ENCODE measurements at places on chromosomes 13 and 19. TPM values are rescaled to one million over a fixed set of nuclear protein-coding genes. Genes with fewer than 3 reads are reported as not detected.
A peak's percentile ranks its signal among the peaks of the same experiment; 100 is the strongest.

SIGLEC12 gene
- not detected for total RNA-seq

ANGPTL4 gene
- 52.2 TPM for total RNA-seq

- H3K4me1 ChIP-seq, result peaks cover 20% of the 10 kb centered on the region
- H3K36me3 ChIP-seq, result no peaks in the 10 kb centered on the region
- H3K27me3 ChIP-seq, result no peaks in the 10 kb centered on the region
- no peak for DNase-seq
Observed at GRCh38 chr13:32311188-32311897, 3.8 kb downstream of the ZAR1L start.

FFAR3 gene
- total RNA-seq, result not detected

DNA sequence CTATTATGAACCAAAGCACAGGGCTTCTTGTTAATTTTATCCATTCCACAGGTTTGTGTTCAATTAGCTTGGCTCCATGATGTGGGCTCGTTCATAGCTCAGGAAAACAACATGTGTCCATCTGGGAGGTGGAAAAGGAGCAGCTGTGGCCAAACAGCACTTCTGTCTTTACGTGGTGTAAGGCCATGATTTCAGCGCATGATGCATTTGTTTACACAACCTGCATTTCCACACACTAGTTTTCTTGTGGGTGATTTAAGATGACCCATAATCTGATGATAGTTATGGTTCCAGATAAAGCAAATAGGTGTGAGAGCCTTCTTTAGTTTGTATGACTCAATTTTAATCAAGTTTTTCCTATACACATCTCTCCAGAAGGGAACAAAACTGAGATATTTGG is 101.7 kb downstream of the TNFRSF19 start:
- peak overlapping the region; percentile 8 for H3K27ac ChIP-seq
- no peaks in the 10 kb centered on the region for H3K4me1 ChIP-seq
- H3K4me3 ChIP-seq, result no peak overlapping the region
- H3K27me3 ChIP-seq, result no peaks in the 10 kb centered on the region

TYROBP gene
- 122 TPM for total RNA-seq

LHB gene
- total RNA-seq, result not detected

DNA sequence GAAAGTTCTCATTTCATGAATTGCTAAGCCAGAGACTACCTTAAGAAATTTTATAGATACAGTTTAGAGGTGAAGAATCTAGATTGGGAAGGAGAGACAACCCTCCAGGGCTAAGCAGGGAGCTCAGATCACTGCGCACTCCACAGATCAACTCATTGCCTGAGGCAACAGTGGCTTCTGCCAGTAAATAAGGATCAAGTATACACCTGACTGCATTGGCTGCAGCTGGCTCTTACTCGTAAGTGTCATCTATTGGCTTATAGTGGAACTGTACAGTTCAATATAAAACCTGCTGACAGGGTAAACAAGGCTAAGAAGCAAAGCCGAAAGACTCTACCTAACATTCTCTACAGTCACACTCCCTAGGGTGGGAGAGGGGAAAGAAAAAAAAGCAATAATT is 18.0 kb upstream of the C1QTNF9B start:
- H3K27ac ChIP-seq, result no peak overlapping the region
- H3K4me1 ChIP-seq, result no peaks in the 10 kb centered on the region
- H3K27me3 ChIP-seq, result no peaks in the 10 kb centered on the region
- no peaks in the 10 kb centered on the region for H3K36me3 ChIP-seq
- DNase-seq, result no peak

ACP7 gene
- 1.5 TPM for total RNA-seq

GRCh38 chr19:3821156-3821555 is 35.0 kb upstream of the MATK start:
- H3K4me3 ChIP-seq, result no peak overlapping the region
- no peaks in the 10 kb centered on the region for H3K36me3 ChIP-seq
- no peaks in the 10 kb centered on the region for H3K4me1 ChIP-seq

GRCh38 chr19:1467490-1468273 is 11.3 kb downstream of the C19orf25 start:
- no peaks in the 10 kb centered on the region for H3K36me3 ChIP-seq
- no peak overlapping the region for H3K27ac ChIP-seq

DNA sequence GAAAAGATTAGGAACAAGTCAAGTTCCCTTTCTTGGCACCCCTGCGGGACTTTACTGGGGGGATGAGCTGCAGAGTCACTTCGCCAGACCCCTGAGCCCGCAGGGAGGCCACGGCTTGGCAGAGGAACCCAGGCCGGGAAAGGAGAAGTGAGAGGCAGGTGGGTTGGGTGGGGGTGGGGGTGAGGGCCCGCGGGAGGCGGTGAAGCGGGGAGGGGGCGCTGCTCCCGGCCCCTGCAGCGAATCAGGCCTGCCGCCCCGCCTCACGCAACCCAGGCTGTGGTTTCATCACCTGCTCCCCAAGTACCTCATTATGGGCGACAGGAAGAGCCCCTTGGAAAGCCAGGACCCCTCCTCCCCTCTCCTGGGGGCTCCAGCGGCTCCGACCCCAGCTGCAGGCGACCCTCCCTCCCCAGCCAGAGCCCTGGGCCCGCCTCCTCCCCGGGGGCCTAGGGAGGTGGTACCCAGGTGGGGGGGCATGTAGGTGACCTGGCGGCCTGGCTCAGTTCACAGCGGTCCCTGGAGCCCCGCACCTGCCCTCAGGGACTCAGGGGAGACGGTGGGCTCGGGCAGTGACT is 9.5 kb downstream of the MEF2B start:
- H3K27ac ChIP-seq, result no peak overlapping the region
- no peaks in the 10 kb centered on the region for H3K36me3 ChIP-seq
- H3K4me3 ChIP-seq, result no peak overlapping the region
- no peaks in the 10 kb centered on the region for H3K27me3 ChIP-seq
- DNase-seq, result no peak

DNA sequence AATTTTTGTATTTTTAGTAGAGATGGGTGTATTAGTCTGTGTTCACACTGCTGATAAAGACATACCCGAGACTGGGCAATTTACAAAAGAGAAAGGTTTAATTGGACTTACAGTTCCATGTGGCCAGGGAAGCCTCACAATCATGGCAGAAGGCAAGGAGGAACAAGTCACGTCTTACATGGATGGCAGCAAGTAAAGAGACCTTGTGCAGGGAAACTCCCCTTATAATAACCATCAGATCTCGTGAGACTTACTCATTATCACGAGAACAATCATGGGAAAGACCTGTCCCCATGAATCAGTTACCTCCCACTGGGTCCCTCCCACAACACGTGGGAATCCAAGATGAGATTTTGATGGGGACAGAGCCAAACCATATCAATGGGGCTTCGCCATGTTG is 14.6 kb downstream of the ZNF333 start:
- H3K4me1 ChIP-seq, result no peaks in the 10 kb centered on the region
- H3K36me3 ChIP-seq, result peaks cover 86% of the 10 kb centered on the region
- DNase-seq, result no peak
- H3K27ac ChIP-seq, result no peak overlapping the region

- no peaks in the 10 kb centered on the region for H3K27me3 ChIP-seq
- no peaks in the 10 kb centered on the region for H3K36me3 ChIP-seq
- H3K4me1 ChIP-seq, result peaks cover 24% of the 10 kb centered on the region
- H3K4me3 ChIP-seq, result no peak within 1 kb of the TSS
- no peak for DNase-seq
Observed at GRCh38 chr19:10420444-10421239, at the start of gene PDE4A. TSS of gene PDE4A (plus strand) at chr19:10420538. CDS start at chr19:10420765, 227 bp downstream.

MIA gene
- 237 TPM for total RNA-seq

Data from tibial nerve (tissue), 4 donors.